Umbilical cord (tissue), 2 donors: ENCODE measurements at places on chromosomes 11 and 22. TPM values are rescaled to one million over a fixed set of nuclear protein-coding genes. Genes with fewer than 3 reads are reported as not detected.
A peak's percentile ranks its signal among the peaks of the same experiment; 100 is the strongest.

DNA sequence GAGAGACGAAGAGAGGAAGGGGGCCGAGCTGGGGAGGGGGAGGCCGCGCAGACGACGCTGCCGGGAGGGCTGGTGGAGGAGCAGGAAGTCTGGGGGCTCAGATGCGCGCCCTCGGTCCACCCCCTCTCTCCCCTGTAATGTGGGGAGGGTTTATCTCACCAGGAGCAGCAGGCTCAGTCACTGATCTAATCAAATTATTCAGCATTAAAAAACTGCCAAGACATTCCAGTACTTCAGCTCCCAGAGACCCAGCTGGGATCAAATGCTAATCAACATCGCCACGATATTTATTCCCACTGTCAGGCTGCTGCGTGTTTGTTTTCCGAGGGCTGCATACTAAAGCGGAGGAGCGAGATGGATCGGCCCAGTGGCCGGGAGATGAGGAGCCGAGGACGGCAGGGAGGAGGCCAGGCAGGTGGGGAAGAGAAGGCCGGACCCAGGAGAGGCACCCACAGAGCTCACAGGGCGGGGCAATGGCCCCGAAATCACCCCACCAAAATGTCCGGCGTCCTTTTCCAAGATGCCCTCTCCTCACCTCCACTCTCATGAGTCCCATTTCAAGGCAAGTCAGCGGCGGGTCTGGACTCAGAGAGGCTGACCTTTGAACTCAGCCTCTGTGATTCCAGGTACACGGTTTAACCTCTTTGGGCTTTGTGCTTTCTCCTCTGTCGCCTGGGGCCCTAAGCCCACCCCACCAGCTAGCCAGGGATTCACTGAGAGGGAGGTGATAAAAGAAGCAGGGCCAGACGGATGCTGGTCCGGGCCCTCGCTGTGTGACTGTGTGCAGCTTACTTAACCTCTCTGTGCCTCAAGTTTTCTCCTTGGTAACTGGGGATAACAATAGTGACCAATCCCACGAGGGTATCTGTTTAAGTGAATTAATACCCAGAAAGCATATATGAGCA lies 502.1 kb downstream of the MN1 start:
- DNase-seq = peak; percentile 40

DNA sequence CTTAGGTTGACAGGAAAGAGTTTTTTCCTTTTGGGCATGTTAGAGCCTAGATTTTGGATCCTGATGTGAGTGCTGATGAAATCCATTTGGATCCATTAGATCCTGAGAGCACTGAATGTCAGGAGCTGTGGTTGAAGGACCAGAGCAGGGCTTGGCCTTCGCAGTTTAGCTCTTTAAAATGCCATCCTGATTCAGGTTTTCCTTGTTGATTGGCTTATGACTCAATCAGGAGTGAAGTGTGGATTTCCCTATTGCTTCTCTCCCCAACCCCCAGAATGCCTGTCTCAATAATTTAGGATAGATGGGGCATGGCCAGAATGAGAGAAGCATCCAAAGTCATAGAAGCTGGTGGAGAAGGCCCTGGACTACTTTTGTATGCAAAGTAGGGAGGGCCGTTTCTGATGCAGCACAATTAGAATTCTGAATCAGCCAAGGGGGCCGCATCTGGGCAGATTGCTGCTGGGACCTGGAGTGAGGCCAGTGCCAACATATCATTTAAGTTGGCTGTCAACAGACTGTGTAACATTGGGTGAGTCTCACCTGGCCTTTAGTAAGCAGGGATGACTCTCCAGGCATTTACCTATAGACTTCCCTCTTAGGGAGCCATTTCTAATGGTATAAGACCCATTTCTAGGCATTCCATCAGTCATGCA lies 80.5 kb downstream of the TEAD1 start:
- DNase-seq = no peak

Gene SPI1
- total RNA-seq = 8.2 TPM

Gene ACRV1
- 2.2 TPM for total RNA-seq

Gene MMP7
- total RNA-seq = 23.8 TPM

Gene USP2
- total RNA-seq = 2.9 TPM

Gene MIOX
- total RNA-seq = not detected

Gene TOM1
- total RNA-seq = 53.0 TPM
